ENCODE measurements at places on chromosomes 7 and 10.

GRCh38 chr10:14736600-14737081 is 38.1 kb downstream of the FAM107B start:
- no peak for DNase-seq

DNA sequence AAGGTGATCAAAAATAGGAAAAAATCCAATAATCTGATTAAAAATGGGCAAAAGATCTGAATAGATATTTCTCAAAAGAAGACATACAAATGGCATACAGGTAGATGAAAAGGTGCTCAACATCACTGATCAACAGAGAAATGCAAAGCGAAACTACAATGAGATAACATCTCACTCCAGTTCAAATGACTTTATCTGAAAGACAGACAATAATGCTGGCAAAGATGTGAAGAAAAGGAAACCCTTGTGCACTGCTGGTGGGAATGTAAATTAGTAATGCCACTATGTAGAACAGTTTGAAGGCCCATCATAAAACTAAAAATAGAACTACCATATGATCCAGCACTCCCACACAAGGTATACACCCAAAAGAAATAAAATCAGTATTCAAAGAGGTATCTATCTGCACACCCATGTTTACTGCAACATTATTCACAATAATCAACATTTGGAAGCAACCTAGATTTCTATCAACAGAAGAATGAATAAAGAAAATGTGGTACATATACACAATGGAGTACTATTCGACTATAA is 85.0 kb downstream of the LRRN3 start:
- no peak for DNase-seq

- DNase-seq: no peak
Observed at GRCh38 chr10:119299531-119299930, 92.2 kb downstream of the GRK5 start.

DNA sequence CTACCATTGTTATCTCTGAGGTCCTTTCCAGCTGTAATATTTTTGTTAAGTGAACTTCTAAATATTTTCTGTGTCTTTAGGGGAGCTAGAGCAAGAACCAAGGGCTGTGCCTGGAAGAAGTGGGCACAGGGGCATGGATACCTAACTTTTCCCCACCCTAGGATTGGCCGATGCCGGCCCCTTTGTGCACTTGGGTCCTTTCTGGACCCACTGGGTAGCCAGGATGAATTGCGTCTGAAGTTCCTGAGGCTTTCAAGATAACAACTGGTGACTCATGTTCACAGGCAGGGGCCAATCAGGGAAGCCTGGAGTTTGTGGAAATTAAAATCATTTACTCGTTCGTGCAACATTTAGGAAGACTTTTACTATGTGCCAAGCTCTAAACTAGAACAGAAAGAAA is 758 bp downstream of the DPCD start:
- no peak for DNase-seq

DNA sequence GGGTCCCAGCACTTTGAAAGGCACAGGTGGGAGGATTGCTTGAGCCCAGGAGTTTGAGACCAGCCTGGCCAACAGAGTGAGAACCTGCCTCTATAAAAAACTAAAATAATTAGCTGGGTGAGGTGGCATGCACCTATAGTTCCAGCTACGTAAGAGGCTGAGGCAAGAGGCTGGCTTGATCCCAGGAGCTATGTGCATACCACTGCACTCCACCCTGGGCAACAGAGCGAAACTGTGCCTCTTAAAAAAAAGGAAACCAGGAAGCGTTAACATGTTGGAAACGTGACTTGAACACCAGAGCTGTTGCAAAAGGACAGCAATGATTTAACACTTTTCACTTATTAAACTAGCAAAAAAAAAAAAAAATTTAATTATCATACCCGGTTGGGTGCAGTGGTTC is 12.6 kb downstream of the BAZ1B start:
- no peak for DNase-seq

DNA sequence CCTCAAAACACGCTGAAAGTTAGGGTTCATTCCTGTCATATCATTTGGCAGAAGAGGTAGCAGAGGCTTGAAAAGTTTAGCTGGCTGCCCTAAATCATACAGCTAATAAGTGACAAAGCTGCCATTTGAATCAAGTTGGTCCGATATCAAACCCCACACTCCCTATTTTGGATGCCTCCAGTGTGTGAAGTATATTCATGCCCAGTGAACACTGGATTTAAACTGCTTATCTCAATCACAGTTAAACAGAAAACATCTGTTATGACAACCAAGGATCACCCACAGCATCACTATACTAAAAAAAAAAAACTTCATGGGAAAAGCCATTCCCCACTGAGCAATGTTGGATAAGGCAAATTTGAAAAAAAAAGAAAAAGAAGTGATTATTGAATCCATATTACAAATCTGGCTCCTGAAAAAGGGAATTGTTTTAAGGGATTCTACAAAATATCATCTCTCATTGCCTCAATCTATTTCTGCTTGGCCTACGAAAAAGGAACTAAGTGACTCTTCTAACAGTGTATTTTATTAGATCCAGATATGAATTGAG is 48.3 kb downstream of the ABCB1 start:
- no peak for DNase-seq

DNA sequence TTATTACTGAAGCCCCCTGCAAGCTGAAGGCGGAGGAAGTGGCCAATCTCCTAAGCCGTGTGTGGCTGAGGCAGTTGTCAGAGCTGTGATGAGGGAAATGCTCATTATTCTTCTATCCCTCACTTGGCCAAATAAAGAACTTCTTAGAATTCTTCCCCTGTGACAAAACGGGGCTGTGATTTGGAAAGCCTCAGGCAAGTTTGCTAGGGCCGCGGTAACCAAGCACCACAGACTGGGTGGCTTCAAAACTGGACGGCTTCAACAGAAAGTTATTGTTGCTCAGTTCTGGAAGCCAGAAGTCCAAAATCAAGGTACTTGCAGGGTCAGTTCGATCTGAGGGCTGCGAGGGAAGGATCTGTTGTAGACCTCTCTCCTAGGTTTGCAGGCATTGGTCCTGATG is 72.3 kb upstream of the STEAP1B start:
- DNase-seq: no peak

DNA sequence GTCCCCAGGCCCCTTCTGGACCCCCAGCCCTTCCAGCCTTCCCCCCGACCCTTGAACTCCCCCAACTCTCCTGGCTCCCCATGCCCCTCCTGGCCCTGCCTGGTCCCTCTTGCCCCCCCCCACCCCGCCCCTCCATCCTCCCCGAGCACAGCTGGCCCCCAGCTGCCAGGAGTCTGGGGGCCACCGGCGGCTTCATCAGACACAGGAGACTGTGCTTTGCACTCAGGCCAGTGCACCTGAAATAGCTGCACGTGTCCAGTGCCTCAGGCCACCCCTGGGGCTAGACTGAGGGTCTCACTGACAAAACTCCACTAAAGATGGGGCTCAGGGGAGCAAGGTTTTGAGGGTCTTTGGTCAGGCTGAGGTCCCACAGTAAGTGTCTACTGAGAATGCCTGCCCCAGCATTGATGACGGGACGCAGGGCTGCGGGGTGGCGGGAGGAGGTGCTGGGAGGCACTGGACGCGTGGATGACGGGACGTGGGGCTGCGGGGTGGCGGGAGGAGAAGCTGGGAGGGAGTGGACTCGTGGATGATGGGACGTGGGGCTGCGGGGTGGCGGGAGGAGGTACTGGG is 6.5 kb downstream of the FOXL3 start:
- no peak for DNase-seq

GRCh38 chr7:90698616-90699015 is 102.5 kb downstream of the CDK14 start:
- no peak for DNase-seq

- DNase-seq: peak; percentile 75
Observed at GRCh38 chr10:14163377-14164086, 167.2 kb downstream of the FRMD4A start.

DNA sequence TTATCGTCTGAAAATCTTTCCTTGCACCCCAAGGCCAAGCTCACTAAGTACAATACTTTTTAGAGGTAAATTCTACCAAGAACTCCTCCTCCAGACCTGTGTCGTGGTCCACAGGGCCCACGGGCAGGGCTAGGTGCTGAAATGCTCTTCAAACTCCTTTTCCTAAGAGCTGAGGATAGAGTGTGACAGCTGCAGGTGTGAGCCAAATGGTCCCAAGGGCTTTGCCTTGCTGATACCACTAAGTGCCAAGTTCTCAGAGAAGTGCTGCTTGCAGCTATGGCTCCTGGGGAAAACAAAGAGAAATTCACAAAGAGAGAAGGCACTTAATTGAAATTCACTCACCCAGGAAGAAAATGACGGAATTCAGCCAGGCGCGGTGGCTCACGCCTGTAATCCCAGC is 868.9 kb upstream of the AUTS2 start:
- peak; percentile 27 for DNase-seq

- no peak for DNase-seq
Observed at GRCh38 chr10:110363572-110364411, 59.1 kb upstream of the SMNDC1 start.

- peak; percentile 93 for DNase-seq
Observed at GRCh38 chr7:2824678-2825461, 19.2 kb downstream of the GNA12 start.

- no peak for DNase-seq
Observed at GRCh38 chr7:37832194-37832593, 16.2 kb upstream of the NME8 start.

- no peak for DNase-seq
Observed at GRCh38 chr10:71187600-71187999, 24.8 kb upstream of the UNC5B start.

DNA sequence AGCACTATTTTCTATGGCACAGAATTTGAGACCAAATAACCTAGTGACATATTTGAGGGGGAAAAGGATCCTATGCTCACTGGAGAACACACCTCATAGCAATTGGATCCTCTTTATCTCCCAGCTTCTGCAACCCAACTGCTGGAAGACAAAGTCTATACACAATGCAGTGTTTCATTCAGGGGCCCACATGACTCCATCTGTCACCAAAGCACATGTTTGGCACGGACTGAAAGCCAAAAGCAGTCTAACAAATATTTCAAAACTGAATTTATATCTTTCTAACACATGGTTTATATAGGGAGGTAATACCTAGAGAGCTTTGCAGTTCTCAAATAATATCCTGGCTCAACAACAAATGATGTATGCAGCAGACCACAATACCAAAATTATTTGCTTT is 39.2 kb downstream of the ADAM12 start:
- DNase-seq: no peak

- DNase-seq: no peak
Observed at GRCh38 chr10:27447540-27447939, 56.6 kb upstream of the RAB18 start.

GRCh38 chr10:6162589-6163356 is 40.0 kb upstream of the PFKFB3 start:
- DNase-seq: peak; percentile 56

- no peak for DNase-seq
Observed at GRCh38 chr10:55310143-55310542, 509.1 kb upstream of the PCDH15 start.

DNA sequence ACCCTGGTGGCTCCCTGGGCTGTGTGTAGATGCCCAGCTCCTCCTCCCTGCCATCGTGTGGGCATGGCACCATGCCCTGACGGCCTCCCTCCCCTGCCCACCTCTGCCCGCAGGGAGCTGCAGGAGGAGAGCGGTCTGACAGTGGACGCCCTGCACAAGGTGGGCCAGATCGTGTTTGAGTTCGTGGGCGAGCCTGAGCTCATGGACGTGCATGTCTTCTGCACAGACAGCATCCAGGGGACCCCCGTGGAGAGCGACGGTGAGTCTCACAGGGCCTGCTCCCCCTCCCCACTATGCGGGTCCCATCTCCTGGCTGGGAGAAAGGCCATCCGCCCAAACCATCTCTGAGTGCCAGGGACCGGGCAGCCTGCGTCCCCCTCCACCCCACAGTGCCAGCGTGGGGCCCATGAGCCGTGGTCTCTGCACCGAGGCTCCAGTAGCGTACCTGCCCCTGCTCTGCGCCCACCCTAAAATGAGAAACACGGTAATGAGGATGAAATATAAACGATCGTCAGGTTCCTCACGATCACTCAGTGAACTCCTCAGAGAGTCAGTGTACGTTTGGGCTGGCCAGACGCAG is 7.8 kb downstream of the NUDT1 start:
- DNase-seq: no peak

GRCh38 chr7:92177362-92177761 is 1.6 kb downstream of the LRRD1 start:
- no peak for DNase-seq

DNA sequence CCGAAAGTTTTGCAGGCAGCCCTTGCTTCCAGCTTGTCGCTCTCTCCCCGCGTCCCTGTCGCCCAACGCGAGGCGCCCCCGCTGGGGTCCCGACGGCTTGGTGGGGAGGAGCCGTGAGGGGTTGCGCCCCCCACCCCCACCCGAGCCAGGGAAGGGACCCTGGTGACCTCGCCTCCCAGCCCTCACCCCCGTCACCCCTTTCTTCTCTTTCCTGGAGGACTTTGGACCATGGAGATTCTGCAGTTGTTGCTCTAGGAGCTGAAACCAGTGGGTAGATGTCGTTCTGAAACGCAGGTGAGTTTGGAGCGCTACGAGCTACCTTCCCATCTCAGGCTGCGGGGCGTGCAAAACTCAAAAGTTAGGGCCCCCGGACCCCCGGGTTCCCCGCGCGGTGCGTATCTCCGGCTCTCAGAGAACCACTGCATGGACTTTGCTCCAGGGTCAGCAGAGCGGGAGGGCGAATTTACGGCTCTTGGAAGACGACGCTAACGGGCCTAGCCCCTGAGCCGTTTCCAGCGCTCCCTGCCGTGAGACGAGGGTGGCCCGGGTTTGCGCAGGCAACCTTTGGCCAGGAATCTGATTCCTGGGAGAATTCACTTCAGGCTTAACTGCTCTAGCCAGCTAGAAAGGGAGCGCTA is 684 bp upstream of the ATXN7L1 start:
- peak; percentile 56 for DNase-seq

- no peak for DNase-seq
Observed at GRCh38 chr7:65444899-65445823, 71.5 kb downstream of the ZNF92 start.

All from NCI-H146 (cell line).